ENCODE measurements at places on chromosomes 3 and 15.

DNA sequence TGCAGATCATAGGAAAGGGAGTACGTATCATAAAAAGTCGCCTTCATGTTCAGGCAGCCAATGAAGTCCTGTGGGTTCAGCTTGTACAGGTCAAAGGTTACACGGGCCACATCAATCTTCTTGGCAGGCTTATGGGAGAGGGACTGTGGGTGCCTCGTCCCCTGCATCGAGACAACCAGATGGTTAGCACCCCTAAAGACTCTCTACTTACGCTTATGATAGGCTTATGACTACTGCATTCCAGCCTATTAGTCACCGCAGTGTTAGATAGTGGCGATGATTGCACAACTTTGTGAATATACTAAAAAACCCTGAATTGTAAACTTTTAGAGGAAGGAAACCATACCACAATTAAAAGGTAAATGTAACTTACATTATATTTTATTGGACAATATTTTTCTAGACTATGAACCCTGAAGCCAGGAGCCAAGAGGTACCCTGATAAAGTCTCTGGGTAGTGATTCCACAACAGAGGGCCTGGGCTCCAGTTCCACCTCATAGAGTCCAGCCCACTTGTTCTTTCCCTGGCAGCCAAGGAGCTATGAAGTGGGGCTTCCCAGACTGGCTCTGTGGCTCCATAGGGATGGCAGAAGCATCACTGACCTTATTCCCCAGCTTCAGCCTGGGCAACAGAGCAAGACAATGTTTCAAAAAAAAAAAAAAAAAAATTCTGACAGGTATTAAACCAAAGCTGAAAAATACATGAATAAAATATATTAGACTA lies 2.5 kb upstream of the FANCD2 start:
- DNase-seq: peak; percentile 63

- no peak for DNase-seq
Measured at GRCh38 chr3:59411186-59411585, 361.4 kb upstream of the CFAP20DC start.

GRCh38 chr15:88249220-88249619 lies 7.3 kb downstream of the NTRK3 start:
- DNase-seq: no peak

DNA sequence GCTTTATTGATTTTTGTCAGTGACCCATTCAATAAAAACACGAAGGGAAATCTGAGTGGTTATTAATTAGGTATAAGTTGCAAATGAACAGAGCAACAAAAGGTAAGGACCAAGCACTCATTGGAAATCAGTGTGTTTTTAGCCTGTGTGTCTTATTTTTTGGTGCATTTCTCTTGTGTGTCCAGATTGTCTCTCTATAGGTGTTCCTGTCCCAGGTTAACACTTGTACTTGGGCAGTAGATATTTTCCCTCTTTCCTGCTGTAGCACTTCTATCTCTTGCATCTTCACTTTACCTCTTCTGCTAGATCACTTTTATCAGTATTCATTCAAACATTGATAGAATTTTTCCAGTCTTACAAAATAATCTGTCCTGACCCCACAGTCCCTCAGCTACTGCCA lies 37.0 kb downstream of the MAPK6 start:
- no peak for DNase-seq

GRCh38 chr15:69150336-69150735 lies 10.1 kb upstream of the GLCE start:
- DNase-seq: no peak

- no peak for DNase-seq
Measured at GRCh38 chr3:133695560-133696171, 33.9 kb upstream of the TOPBP1 start.

DNA sequence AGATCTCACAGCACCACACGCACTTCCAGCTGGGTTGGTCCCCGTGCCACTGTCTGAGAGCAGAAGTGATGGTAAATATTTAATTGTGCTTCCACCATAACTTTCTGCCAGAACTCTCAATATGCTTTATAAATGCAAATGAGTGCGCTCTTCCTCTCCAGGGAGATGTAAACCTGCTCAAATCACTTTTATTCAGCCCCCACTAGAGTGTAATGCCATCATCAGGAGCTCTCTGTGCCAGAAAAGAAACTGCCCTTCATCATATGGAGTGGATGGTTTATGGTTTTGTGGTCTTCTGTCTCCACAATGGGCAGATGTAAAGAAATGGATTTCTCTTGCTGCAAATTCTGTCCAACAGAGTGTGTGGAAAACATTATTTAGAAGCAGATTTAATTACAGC lies 127.0 kb downstream of the EPHB1 start:
- DNase-seq: no peak

GRCh38 chr3:114424337-114424736 lies 130.5 kb downstream of the TIGIT start:
- no peak for DNase-seq

- peak; percentile 12 for DNase-seq
Measured at GRCh38 chr3:191476066-191476772, 15.3 kb downstream of the PYDC2 start.

Measured in astrocyte of the hippocampus (primary cell).